Stimulated activated CD8-positive, alpha-beta memory T cell treated with anti-CD3 and anti-CD28 coated beads, Interleukin-7, amount 100 ng/mL, for 4 hours (primary cell): ENCODE measurements at places on chromosomes 11 and 22.
A peak's percentile ranks its signal among the peaks of the same experiment; 100 is the strongest.

GRCh38 chr11:83079820-83080219, 8.1 kb upstream of the RAB30 start:
- no peak for DNase-seq

DNA sequence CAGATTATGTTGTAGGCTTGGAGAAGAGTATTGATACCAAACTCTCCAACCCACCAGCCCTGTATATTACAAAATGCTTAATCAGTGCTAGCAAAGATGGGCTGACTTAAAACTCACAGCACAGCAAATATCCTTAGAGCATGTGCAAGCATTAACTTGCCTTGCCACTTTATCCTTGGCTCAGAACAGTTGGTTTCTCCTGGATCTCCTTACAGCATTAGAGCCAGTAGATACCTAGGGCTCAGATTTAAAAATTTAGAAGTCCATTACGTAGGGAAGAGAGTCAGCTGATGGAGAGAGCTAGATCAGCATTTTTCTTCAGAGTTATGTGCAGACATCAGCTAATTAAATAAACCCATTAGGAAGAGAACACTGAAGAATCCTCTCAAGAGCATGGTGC, 198.5 kb upstream of the ZBED5 start:
- no peak for DNase-seq

- no peak for DNase-seq
These were observed 32.7 kb downstream of the BRSK2 start for GRCh38 chr11:1422481-1422880.

- DNase-seq: no peak
These were observed 84.6 kb upstream of the NAV2 start for GRCh38 chr11:19628018-19628417.

- no peak for DNase-seq
These were observed 149.6 kb downstream of the LARGE1 start for GRCh38 chr22:33770723-33771122.

DNA sequence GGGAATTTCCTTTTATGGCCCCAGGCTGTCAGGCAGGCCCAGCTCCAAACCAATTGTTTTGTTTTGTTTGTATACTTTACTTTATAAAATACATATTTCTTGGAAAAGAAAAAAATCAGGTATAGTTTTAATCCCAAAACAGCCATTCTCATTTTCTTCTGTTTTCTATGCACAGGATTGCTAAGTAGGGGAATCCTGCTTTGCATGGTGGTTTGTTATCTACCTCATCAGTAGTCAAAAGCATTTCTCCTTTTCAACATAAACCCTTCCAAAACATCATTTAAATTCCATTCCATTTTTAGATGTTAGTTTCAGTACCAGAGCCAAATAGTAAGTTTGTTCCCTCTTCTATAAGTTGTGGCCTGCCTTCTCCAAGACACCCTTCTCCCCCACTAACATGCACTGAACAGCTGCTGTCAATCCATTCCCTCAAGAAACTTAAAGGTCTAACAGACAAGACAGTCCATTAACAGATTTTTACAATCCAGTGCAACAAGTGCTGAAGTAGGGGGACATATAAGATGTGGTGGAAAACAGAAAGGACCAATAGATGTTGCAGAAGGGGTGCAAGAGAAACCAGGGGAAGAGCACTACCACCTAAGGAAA, 3.7 kb downstream of the ILK start:
- DNase-seq: no peak

GRCh38 chr11:12421386-12421785, 44.0 kb downstream of the PARVA start:
- DNase-seq: no peak

- DNase-seq: no peak
These were observed 25.3 kb downstream of the PLEKHB1 start for GRCh38 chr11:73671701-73672100.

- no peak for DNase-seq
These were observed at the start of gene SLC25A18 for GRCh38 chr22:17562906-17563870. Gene SLC25A18 (plus strand): TSS chr22:17563498. CDS start chr22:17579945, 16,447 bp downstream.

DNA sequence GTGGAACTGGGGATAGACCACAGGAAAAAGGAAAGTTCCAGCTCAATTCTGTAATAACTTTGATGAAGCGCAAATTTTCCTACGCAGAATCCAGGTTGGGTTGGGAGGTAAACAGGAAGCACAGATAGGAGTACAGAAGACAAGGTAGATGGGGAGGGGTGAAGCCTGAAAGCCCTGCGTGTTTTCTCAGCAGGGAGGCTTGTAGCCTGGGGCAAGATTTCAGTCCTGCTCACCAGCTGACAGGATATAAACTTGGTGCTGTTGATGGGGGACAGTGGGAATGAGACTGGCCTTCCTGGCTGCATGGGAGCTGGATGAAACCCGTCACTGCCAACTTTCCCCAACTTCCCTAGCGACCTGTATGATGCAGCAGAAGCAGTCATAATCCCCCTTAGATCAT, 114.9 kb downstream of the ARHGAP32 start:
- DNase-seq: no peak

DNA sequence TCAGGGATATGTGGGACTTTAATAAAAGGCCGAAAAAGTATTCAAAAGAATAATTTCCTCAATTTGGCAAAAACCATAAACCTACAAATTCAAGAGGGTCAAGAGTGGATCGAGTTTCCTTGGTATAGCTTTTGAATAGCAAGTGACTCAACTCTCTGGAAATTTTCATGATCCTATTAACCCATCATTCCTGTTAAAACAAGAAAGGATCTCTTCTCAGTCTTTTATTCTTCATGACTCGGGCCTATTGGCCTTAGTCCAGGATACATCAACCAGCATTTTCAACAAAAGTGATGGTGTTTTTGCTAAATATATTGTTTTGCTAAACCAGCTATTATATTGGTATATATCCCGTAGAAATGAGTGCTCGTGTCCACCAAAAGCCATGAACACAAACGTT, 110.3 kb downstream of the ATXN10 start:
- DNase-seq: no peak

GRCh38 chr11:122509091-122509490, 146.4 kb upstream of the UBASH3B start:
- no peak for DNase-seq

DNA sequence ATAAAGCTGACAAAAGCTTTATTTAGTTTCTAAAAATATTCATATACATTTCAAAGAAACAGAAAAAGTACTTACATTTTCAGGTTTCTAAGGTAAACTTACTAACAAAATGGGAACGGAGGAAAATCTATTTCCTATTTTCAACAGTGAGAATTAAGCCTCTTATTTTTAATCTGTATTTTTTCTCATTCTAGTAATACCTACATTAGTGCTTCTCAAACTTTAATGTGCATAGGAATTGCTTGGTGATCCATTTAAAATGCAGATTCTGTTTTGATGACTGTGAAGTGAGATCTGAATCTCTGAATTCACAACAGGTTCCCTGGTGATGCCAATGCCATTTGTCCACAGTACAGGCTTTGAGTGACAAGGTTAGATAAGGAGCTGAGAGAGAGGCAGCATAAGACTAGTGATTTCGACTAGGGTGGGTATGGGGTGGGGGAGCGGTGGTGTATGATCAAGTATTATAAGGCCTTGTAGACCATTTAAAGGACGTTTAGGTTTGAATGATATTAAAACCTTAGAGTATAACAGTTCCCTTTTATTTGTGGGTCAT, 402.8 kb downstream of the CNTN5 start:
- no peak for DNase-seq

GRCh38 chr22:35369996-35370395, 10.9 kb upstream of the HMOX1 start:
- DNase-seq: no peak

DNA sequence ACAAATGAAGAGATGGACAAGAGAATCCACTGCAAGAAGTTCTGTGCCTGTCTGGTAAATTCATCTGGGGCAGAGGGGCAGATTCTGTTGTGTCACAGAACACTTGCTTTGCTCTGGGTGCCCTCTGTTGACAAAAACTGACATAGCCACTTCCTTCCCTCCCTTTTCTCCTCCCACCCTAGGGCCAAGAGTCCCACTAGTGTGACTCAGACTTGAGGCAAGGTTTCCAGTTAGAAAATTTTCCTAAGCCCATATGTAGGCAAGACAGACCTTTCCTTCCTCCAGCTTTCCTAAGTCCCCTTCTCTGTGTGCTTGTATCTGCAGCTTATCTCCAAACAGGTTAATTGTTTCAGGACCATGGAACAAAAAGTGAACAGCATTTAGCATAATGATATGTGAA, 106.8 kb downstream of the RBFOX2 start:
- DNase-seq: peak; percentile 2

DNA sequence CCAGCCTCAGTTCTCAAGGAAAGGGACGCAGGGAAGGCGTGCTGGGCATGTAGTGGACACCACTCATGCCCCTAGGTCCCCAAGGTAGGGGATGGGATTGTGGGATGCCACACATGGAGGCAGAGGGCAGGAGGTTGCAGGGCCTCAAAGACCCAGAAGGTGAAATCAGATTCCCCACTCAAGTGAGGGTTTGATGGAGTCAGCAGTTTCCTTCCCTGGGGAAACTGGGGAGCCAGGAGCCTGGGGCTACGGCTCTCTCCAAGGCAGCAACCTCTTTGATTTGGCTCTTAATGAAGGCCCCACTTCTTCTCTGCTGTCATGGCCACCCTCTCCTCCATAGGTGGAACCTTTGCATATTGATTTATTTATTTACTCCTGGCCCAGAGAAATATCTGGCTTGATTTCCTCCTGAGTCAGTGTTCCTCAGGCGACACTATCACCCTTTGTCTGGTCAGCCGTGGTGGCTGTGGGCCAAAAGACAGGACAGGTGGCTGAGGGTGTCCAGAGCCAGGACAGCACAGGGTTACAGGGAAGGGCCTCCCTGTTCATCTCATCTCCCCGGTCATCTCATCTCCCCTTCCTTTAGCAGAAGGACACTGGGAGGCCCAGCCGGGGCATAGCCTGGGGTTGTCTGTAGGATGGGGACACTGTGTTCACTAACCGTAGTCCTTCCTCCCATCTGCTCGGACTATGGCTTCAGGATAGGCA, 9.6 kb downstream of the GNAZ start:
- no peak for DNase-seq

- no peak for DNase-seq
These were observed 4.5 kb downstream of the APOBEC3G start for GRCh38 chr22:39081598-39081997.

DNA sequence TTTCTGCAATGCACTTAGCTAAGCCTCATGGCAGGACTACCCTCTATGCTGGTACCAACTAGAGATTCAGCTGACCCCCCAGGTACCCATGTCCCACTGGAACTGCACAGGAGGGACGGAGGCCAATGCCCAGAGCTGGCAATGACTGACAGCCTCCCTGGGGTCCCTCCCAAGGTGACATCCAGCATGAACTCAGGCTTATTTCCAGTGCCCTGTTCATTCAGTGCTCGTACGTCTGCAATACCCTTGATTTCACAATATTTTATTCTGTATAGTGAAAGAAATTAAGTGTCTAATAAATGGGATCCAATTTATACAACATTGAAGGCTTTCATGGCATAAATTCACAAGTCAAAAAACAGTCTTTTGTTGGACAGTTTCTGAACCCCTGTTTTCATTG, 20.2 kb downstream of the ETS1 start:
- DNase-seq: no peak
